ENCODE measurements at places on chromosomes 7 and 10. TPM values are rescaled to one million over a fixed set of nuclear protein-coding genes. Genes with fewer than 3 reads are reported as not detected.

Gene GPR26
- total RNA-seq, result not detected

Gene TEX36
- not detected for total RNA-seq

Gene POU6F2
- 0.63 TPM for total RNA-seq

Gene LRIT1
- total RNA-seq, result not detected

Gene NRCAM
- total RNA-seq, result 81.8 TPM

Gene CFTR
- total RNA-seq, result not detected

Gene MNX1
- total RNA-seq, result not detected

Gene ARHGAP22
- total RNA-seq, result 1.1 TPM

Gene CYP3A4
- total RNA-seq, result not detected

Gene SLC26A5
- total RNA-seq, result not detected

Gene UPK3BL2
- 11.0 TPM for total RNA-seq

Gene H2AZ2
- total RNA-seq, result 165 TPM

Gene MEOX2
- 24.5 TPM for total RNA-seq

Gene PPP1R17
- total RNA-seq, result not detected

Gene GATA3
- not detected for total RNA-seq

Gene CDNF
- total RNA-seq, result 2.9 TPM

Gene CABCOCO1
- 0.19 TPM for total RNA-seq

Gene TBX20
- total RNA-seq, result not detected

Gene SYT15B
- 10.5 TPM for total RNA-seq

Gene C10orf143
- 2.9 TPM for total RNA-seq

Gene SH2D4B
- not detected for total RNA-seq

Gene TMEM130
- 1.5 TPM for total RNA-seq

Gene GPR85
- total RNA-seq, result 0.10 TPM

Gene NAT16
- not detected for total RNA-seq

Gene ELOVL3
- not detected for total RNA-seq

Gene SGCE
- total RNA-seq, result 96.8 TPM

Gene IGF2BP3
- 70.0 TPM for total RNA-seq

Gene BTBD16
- not detected for total RNA-seq

Gene COMMD3
- 69.6 TPM for total RNA-seq

Gene FAM241B
- total RNA-seq, result 3.4 TPM

Gene STAG3
- total RNA-seq, result 1.0 TPM

Gene TMEM236
- 0.08 TPM for total RNA-seq

Gene TSPAN14
- total RNA-seq, result 50.7 TPM

Gene PAPOLB
- total RNA-seq, result 0.10 TPM

Gene TUBAL3
- not detected for total RNA-seq

Gene FMC1
- total RNA-seq, result 8.6 TPM

Gene GNB2
- total RNA-seq, result 251 TPM

Gene OTUD1
- total RNA-seq, result 10.6 TPM

Gene SPDYE16
- total RNA-seq, result not detected

Gene LAMB1
- total RNA-seq, result 1,014 TPM

Gene ATG9B
- 0.11 TPM for total RNA-seq

Gene SPRN
- total RNA-seq, result 2.2 TPM

Gene IQUB
- 0.26 TPM for total RNA-seq

Gene SLC16A12
- total RNA-seq, result 8.4 TPM

Gene ITPRID1
- not detected for total RNA-seq

Gene OR2A42
- 0.08 TPM for total RNA-seq

Gene SAMD9L
- total RNA-seq, result 16.8 TPM

Gene GHRHR
- total RNA-seq, result not detected

Gene PHYHIPL
- not detected for total RNA-seq

Gene HOGA1
- total RNA-seq, result not detected

Gene C7orf33
- not detected for total RNA-seq

Gene ZNF117
- total RNA-seq, result 8.3 TPM

Gene CDHR3
- 4.0 TPM for total RNA-seq

Gene CCL26
- not detected for total RNA-seq

All from osteocyte (in vitro differentiated cells).